ENCODE measurements at places on chromosomes 6 and 20.

DNA sequence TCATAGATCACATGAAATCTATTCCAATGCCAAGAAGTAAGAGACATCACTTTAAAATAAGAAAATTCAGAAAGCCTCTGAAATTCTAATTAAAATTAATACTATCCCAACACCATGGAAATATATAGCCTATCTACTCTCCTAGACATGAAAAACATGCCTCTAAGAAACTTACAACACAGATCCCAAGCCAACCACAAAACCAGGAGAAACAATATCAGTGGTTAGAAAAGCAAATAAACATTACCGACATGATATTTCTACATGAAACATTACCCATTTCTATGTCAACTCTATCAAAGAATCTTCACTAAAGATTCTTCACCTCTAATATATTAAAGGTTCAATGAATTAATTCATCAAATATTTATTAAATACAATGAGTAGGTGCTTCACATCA, 4.8 kb downstream of the EPB41L2 start:
- no peak for DNase-seq

DNA sequence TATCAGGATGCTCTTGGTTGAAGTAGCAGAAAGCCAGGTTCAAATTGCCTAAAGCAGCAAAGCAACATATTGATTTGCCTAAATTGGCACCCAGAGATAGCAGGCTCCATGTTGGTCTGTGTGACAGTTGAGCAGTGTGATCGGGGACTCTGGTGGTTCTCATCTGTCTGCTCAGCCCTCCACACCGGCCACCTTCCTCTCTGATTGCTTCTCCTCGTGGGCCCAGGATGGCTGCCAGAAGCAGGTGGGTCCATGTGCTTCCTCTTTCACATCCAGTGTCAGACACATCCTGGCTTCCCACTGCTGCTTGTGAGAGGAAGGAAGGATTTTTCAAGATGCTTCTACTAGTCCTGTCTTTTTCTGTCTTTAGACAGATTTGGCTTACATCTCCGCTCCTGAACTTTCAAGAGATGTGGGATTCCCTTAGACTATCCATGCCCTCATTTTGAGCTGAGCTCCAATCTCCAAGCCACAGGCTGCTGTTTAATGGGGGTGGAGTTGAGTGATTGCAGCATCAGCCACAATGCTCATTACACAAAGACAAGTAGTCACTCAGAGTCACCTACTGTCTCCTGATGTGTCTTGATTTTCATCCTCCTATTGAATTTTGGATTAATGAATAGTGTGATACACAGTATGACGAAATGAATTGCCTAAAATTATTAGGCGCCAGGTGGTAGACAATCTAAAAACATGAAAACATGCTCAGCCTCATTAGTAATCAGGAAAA, 122.2 kb downstream of the ZDHHC14 start:
- no peak for DNase-seq

GRCh38 chr6:91678679-91679446, 1092.0 kb upstream of the MAP3K7 start:
- DNase-seq, result no peak

DNA sequence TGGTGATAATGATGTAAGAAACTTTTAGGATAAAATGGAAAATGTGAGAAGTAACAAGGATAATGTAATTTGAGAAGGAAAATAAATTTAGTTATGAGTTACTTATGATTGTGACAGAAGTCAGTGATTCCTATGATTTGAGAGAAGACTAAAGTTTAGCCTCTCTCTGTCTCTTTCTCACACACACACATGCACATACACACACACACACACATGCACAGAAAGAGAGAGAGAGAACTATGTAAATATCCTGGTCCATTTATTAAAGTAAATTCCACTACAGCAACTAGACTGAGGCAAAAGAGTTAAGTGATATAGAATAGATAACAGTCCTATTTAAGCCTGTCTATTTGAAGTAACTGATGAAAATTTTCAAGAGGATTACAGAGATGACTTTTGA, 375.2 kb downstream of the CD109 start:
- no peak for DNase-seq

GRCh38 chr6:142874676-142875075, 70.3 kb downstream of the HIVEP2 start:
- DNase-seq, result no peak

DNA sequence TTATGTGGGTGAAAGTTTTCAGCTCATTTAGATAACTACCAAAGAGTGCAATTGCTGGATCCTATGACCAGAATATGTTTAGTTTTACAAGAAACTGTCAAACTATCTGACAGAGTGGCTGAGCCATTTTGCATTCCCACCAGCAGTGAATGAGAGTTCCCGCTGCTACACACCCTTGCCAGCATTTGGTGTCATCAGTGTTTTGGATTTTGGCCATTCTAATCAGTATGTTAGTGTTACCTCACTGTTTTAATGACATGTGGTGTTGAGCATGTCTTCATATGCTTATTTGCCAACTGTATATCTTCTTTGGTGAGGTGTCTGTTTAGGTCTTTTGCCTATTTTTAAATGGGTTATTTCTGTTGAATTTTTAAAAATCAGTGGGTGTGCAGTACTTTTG, 120.9 kb downstream of the CFAP61 start:
- DNase-seq, result no peak

DNA sequence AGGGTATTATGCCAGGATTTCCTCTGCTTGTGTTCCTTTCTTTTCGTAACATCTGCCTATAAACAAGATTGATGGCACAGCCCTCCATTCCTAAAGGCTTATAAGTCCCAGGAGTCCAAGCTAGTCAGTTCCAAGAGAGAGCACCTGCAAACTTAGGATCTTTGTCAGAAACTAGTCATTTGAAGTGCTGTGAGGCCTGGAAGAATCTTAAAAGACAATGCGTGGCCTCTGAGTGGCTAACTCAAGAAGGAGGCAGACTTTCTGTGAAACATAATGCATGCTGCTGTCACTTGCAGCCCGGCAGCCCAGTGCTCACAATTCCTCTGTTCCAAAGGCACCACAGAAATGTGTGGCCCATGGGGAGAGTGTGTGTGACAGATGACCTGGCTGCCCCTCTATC, 135.0 kb upstream of the SUPT3H start:
- DNase-seq, result no peak

DNA sequence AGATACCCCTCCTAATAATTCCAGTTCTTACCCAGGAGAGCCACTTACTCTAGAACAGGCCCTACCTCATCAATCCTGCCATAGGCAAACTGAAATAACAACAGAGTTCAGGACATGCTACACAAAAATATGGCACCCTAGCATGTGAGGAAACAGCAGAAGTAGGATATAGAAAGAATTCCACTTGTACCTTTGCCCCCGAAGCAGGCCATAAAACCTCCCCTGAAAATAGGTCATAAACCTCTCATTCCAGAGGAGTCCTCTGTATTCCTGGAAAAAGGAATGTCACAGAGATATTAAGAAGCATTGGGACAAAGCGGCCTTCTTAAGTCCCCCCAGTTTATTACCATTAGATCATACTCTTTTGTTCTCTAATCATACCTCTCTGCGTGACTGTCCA, 504.3 kb upstream of the MARCKS start:
- DNase-seq, result no peak

- peak; percentile 6 for DNase-seq
These were observed 20.6 kb upstream of the NKX2-2 start for GRCh38 chr20:21534453-21534852.

- no peak for DNase-seq
These were observed 68.9 kb upstream of the NCOA3 start for GRCh38 chr20:47432834-47433210.

GRCh38 chr6:114030767-114031166, 59.8 kb upstream of the HDAC2 start:
- no peak for DNase-seq

DNA sequence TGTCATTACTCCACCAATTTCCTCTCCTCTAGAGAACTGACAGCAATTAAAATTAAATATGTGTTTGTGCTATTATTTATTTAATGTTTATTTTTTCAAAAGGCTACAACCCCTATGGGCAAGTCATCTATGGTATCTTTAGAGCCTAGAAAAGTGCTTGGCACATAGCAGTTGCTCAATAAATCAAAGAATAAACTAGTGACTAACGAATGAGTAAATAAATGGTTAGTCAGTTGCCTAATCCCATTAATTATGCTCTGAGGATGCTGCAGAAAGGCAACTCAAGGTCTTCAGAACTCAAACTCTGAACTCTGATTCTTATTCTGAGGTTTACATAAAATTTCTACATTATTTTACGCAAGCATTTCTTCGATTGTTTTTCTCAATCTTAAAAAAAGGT, 193.0 kb upstream of the TSHZ2 start:
- DNase-seq, result no peak

DNA sequence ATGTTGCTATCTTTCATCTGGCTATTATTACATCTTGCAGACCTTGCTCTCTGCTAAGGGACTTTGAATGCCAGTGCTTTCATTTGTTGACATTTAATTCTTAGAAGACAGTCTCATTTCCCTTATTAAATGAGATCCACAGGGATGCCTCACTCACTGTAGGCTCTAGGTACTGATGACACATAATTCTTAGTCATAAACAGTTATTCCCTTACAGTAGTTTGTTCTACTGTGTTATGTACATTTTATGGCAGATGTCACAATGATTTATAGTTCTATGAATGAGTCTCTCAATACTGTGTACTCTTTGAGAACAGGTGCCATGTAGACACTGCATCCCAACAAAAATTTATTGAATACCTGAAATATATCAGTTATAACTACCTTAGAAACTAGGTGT, 70.3 kb downstream of the FAM83B start:
- DNase-seq, result no peak

DNA sequence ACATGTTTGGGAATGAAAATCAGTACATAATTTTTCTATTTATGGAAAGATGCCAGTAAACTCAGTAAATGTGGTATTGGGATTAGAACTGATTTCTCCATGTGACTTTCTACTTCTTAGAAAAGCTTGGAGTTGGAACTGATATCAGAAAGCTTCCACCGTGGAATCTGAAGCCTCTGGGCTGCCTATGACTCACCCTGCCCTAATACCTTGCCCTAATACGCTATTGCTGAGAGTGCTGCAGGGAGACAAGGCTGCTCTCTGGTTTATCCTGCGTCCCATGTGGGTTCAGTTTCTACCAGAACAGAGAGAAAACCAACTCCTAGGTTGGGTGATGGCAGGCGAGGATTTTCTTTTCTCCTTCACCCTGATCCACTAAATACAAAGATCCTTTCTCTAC, 3.3 kb upstream of the STMND1 start:
- DNase-seq, result no peak

DNA sequence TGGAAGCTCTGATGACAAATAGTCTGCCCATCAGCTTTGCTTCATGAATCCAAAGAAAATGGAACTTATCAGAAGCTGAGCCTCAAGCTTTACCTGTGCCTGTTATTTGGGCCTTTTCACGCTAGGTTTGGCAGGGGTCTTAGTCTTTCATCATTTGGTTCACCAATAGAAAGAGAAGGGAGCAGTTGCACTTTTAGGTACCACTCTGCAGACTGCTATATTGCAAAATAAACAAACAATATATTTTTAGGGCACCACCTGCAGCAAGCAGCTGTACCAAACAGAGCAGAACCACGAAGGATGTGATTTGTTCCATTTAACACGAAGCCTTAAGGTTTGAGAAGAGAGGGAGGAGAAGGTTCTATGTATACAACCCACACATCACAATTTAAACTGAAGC, 291.4 kb upstream of the RNF217 start:
- no peak for DNase-seq

DNA sequence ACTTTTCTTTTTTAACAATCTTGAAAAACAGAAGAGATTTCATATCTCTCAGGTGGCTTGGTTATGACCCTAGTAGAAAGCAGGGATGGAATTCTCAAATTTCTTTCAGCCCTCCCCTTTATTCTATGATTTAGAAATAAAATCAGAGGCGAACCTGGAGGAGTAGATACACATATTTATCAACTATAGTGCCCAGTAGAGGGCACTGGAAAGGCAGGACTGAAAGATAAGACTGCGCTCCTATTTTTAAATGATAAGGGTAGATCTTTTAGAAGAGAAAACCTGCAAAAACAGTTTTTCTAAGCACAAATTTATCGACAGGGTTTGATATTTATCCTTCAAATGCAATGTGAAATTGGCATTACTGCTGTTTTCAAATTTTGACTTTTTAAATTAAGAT, 1296.6 kb downstream of the EPHA7 start:
- DNase-seq, result no peak

GRCh38 chr6:11315743-11316437, 83.4 kb upstream of the NEDD9 start:
- DNase-seq, result no peak

DNA sequence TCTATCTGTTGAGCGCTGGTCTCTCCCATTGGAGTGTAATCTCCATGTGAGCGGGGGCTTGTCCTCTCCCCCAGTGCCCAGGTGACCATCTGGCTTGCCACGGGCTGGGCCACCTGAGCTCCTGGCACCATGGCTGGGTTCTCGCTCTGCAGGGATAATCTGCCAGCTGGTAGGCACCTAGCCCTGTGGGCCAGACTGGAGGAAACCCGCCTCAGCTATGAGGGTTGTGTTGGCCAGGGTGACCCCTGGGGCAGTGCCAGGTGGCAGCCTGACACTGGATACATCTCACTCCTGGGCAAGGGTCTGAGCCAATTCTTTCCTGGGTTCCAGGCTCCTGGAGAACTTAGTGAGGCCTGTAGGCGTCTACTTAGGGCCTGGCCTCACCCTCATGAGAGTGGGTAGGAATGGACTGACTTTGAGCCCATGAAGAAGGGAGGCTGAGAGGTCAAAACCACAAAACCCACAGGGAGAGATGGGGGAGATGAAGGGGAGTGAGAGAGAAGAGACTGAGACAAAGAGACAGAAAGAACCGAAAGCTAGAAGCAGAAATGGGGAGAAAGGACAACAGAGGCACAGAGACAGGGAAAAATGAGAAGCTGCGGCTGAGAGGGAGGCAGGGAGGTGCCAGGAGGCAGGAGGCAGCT, 5.8 kb upstream of the SLC52A3 start:
- DNase-seq, result no peak

DNA sequence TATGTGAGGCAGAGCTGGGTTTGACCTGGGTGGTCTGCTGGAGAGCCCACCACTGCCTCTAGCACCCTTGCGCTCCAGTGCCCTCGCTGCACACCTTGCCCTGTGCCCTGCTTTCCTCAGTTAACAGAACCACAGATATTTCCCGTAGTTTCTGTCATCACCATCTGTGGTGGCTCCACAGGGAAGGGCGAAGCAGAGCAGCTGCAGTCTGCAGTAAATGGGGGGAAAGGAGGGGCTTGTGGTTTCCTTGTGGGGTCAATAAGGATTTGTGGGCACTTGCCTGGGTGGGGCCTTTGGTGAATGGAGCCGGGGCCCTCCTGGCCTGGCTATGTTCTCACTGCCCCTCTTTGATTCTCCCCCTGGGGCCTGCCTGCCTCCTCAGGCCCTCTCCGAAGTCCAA, 21.2 kb upstream of the CCDC167 start:
- no peak for DNase-seq

GRCh38 chr6:88614316-88614877, 349.0 kb downstream of the RNGTT start:
- DNase-seq, result no peak

Measured in ecto neural progenitor cell (in vitro differentiated cells).